ENCODE measurements at places on chromosomes 11 and 22. TPM values are rescaled to one million over a fixed set of nuclear protein-coding genes. Genes with fewer than 3 reads are reported as not detected.

DNA sequence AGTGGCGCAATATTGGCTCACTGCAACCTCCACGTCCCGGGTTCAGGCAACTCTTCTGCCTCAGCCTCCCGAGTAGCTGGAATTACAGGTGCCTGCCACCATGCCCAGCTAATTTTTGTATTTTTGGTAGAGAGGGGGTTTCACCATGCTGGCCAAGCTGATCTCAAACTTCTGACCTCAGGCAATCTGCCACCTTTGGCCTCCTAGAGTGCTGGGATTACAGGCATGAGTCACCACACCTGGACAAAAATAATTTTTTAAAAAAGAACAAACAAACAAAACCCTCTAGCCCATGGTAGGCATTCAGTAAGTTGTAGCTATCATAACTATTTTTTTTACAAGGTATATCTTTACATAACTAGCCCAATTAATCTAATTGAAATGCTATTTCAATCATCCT is 73.9 kb upstream of the CAPRIN1 start:
- DNase-seq, result no peak
- H3K4me1 ChIP-seq, result no peaks in the 10 kb centered on the region
- no peaks in the 10 kb centered on the region for H3K27me3 ChIP-seq
- H3K27ac ChIP-seq, result no peak overlapping the region

DNA sequence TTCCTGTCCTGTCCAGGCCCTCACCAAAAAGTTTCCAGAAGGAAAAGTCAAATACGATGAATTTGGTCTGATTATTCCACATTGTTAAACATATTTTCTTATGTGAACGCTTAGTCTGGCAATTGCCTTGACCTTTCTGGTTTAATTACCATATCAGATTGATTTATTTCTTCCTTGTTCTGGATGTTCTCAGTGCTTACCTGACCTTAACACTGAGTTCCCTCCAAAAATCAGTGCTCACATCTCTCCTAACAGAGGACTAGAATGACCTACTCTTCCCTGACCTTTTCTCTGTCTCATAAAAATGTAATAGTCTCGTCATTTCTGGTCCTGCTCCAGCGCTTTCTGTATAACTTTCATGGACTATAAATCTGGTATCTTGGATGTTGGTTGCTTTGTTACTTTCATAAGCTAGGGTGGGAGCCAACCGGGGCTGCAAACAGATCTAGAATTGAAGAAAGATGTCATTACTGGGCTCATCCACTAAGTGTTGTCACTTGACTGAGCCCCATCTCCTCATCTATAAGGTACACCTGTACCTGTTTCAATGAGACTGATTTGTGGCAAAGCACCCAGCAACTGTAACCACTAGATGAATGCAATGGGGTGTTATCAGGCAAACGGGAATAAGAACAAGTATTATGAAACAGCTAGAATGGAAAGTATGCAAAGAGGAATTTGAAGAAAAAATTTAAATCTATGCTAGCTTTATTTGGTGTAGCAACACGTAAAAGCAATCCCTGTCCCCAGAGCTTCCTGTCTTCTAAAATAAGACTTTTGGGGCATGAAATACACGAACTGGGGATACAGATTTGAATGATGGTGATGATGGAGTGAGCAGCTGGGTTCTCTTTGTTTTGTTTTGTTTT is 2.4 kb downstream of the FADS2 start:
- H3K27me3 ChIP-seq, result no peaks in the 10 kb centered on the region
- H3K36me3 ChIP-seq, result no peaks in the 10 kb centered on the region
- peaks cover 20% of the 10 kb centered on the region for H3K4me1 ChIP-seq
- DNase-seq, result peak; percentile 17
- no peak overlapping the region for H3K27ac ChIP-seq
- peak overlapping the region; percentile 76 for H3K4me3 ChIP-seq

- no peaks in the 10 kb centered on the region for H3K27me3 ChIP-seq
- no peak overlapping the region for H3K4me3 ChIP-seq
- H3K27ac ChIP-seq, result no peak overlapping the region
- no peak for DNase-seq
- H3K36me3 ChIP-seq, result peaks cover 78% of the 10 kb centered on the region
Measured at GRCh38 chr22:37474447-37475090, 11.6 kb downstream of the MFNG start.

- H3K27ac ChIP-seq, result peak within 1 kb of the TSS; percentile 97
- H3K27me3 ChIP-seq, result no peaks in the 10 kb centered on the region
- peak within 1 kb of the TSS; percentile 85 for H3K4me3 ChIP-seq
- H3K4me1 ChIP-seq, result peaks cover 9% of the 10 kb centered on the region
- DNase-seq, result peak; percentile 97
Measured at GRCh38 chr11:117327567-117328374, at the start of gene CEP164. Gene CEP164, plus strand, starts transcription at chr11:117327854. Its CDS starts 10,733 bp downstream, at chr11:117338587.

- H3K4me1 ChIP-seq, result no peaks in the 10 kb centered on the region
- DNase-seq, result no peak
- no peak overlapping the region for H3K27ac ChIP-seq
- no peaks in the 10 kb centered on the region for H3K27me3 ChIP-seq
- H3K36me3 ChIP-seq, result no peaks in the 10 kb centered on the region
Measured at GRCh38 chr11:70029861-70030380, 48.2 kb upstream of the ANO1 start.

GRCh38 chr11:86150847-86151173 is 81.9 kb upstream of the PICALM start:
- no peak overlapping the region for H3K27ac ChIP-seq
- DNase-seq, result no peak
- no peak overlapping the region for H3K4me3 ChIP-seq
- no peaks in the 10 kb centered on the region for H3K27me3 ChIP-seq

GRCh38 chr11:2580571-2581001 is 119.2 kb downstream of the KCNQ1OT1 start:
- H3K27ac ChIP-seq, result no peak overlapping the region
- H3K36me3 ChIP-seq, result peaks cover 6% of the 10 kb centered on the region
- no peaks in the 10 kb centered on the region for H3K4me1 ChIP-seq

DNA sequence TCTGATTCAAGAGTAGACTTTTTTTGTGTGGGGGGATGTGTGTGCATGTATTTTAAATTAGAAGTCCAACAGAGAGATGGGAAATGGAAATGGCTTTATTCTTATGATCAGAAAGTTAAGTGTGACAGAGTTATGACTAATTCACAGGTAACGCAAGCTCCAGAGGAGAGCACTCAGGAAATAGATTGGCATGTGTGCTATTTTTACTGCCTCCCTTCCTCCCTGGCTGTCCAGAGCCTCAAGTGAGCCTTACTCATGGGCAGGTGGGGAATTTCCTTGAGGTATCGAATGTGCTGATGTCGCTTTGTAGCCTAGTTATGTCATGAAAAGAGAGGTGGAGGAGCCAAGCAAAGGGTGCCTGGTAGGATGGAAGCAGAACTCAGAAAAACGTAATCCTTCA is 70.3 kb upstream of the BDNF start:
- DNase-seq, result no peak
- H3K4me1 ChIP-seq, result no peaks in the 10 kb centered on the region
- no peaks in the 10 kb centered on the region for H3K36me3 ChIP-seq
- no peak overlapping the region for H3K4me3 ChIP-seq
- no peaks in the 10 kb centered on the region for H3K27me3 ChIP-seq

- DNase-seq, result peak; percentile 71
- no peak overlapping the region for H3K27ac ChIP-seq
- H3K27me3 ChIP-seq, result no peaks in the 10 kb centered on the region
- H3K4me1 ChIP-seq, result no peaks in the 10 kb centered on the region
- H3K36me3 ChIP-seq, result no peaks in the 10 kb centered on the region
- H3K4me3 ChIP-seq, result no peak overlapping the region
Measured at GRCh38 chr11:130213143-130213978, 53.8 kb downstream of the ST14 start.

- H3K27me3 ChIP-seq, result no peaks in the 10 kb centered on the region
- no peak overlapping the region for H3K4me3 ChIP-seq
- DNase-seq, result no peak
- no peaks in the 10 kb centered on the region for H3K4me1 ChIP-seq
- H3K36me3 ChIP-seq, result no peaks in the 10 kb centered on the region
Measured at GRCh38 chr11:125923012-125923579, 18.8 kb downstream of the DDX25 start.

- no peaks in the 10 kb centered on the region for H3K27me3 ChIP-seq
- no peaks in the 10 kb centered on the region for H3K36me3 ChIP-seq
- H3K4me1 ChIP-seq, result no peaks in the 10 kb centered on the region
Measured at GRCh38 chr11:35541621-35542375, 16.4 kb upstream of the PAMR1 start.

DNA sequence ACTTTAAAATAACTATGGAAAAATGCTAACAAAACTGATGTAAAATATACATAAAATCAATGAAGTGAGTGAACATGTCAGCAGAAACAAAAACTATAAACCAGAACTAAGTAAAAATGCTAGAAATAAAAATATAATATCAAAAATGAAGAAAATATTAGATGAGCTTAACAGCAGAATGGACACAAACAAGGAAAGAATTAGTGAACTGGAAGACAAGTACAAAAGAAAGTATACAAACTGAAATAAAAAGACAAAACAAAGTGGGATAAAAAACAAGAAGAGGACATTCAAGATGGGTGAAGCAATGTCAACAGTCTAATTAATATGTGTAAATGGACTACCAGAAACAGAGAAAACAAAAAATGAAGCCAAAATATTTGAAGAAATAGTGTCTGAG is 339.2 kb downstream of the NXPE2 start:
- H3K27me3 ChIP-seq, result no peaks in the 10 kb centered on the region
- no peaks in the 10 kb centered on the region for H3K4me1 ChIP-seq
- no peak for DNase-seq
- H3K27ac ChIP-seq, result no peak overlapping the region
- no peak overlapping the region for H3K4me3 ChIP-seq
- no peaks in the 10 kb centered on the region for H3K36me3 ChIP-seq

GRCh38 chr11:113977701-113978100 is 2.8 kb downstream of the HTR3A start:
- DNase-seq, result no peak
- no peak overlapping the region for H3K4me3 ChIP-seq
- no peak overlapping the region for H3K27ac ChIP-seq
- H3K4me1 ChIP-seq, result peaks cover 4% of the 10 kb centered on the region

DNA sequence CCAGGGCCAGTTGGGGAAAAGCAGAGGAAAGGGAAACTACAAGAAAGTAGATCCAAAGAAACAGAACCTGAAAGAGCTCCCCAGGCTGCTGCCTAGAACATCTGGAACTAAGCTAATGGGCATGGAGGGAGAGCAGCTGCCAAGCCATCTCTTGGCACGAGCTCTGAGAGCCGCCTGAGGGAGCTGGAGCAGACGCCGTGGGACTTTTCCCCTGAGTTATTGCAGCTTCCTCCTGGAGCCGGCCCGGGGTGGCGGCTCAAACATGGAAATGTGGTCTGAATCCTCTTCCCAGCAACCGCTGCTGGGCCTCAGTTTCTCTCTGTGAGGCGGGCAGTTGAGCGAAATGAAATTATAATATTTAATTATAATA is 41.8 kb downstream of the LIF start:
- H3K4me3 ChIP-seq, result no peak overlapping the region
- no peaks in the 10 kb centered on the region for H3K36me3 ChIP-seq
- peaks cover 32% of the 10 kb centered on the region for H3K4me1 ChIP-seq
- peak overlapping the region; percentile 9 for H3K27ac ChIP-seq
- no peaks in the 10 kb centered on the region for H3K27me3 ChIP-seq

- H3K4me3 ChIP-seq, result no peak overlapping the region
- DNase-seq, result no peak
- H3K27ac ChIP-seq, result no peak overlapping the region
- H3K36me3 ChIP-seq, result no peaks in the 10 kb centered on the region
- H3K4me1 ChIP-seq, result no peaks in the 10 kb centered on the region
Measured at GRCh38 chr11:131186629-131187101, 183.8 kb upstream of the NTM start.

GRCh38 chr11:123034597-123034996 is 27.3 kb downstream of the HSPA8 start:
- DNase-seq, result no peak
- no peak overlapping the region for H3K27ac ChIP-seq
- H3K36me3 ChIP-seq, result no peaks in the 10 kb centered on the region
- H3K4me1 ChIP-seq, result no peaks in the 10 kb centered on the region

DNA sequence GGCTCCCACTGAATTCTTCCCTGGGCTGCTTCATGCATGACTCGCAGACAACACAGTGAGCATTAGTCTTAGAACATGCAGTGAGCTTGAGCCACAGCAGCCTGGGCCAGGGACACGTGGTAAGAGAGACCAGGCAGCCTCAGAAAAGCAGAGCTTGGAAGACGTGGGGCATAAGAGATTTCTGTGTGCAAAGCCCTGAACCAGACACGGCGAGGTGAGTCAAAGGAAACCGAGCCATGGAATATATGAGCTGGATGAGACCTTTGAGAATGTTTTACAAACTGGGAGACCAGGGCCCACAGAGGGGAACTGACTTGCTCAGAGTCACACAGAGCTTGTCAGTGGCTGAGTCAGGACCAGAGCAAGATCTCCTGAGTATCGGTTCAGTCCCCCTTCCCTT is 8.5 kb upstream of the FXYD6 start:
- no peak for DNase-seq
- peaks cover 46% of the 10 kb centered on the region for H3K27me3 ChIP-seq
- no peak overlapping the region for H3K4me3 ChIP-seq
- H3K4me1 ChIP-seq, result peaks cover 3% of the 10 kb centered on the region
- no peaks in the 10 kb centered on the region for H3K36me3 ChIP-seq

DNA sequence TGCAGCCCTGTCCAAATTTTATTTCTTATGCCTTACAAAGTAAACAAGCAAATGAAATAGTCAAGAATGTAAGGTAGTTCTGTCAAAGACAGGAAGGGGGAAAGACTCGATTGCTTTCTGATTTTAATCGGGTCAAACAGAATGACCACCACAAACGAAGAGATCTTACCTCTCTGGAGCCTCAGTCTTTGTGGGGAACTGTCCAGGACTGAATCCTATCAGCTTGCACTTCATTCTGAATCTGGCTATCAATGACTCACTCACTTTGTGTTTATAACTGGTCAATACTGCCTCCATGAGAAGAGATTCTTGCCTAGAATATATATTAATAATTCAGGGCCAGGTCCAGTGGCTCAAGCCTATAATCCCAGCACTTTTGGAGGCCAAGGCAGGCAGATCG is 17.2 kb downstream of the MSANTD2 start:
- H3K4me3 ChIP-seq, result no peak overlapping the region
- DNase-seq, result no peak
- H3K4me1 ChIP-seq, result no peaks in the 10 kb centered on the region
- H3K36me3 ChIP-seq, result no peaks in the 10 kb centered on the region

DNA sequence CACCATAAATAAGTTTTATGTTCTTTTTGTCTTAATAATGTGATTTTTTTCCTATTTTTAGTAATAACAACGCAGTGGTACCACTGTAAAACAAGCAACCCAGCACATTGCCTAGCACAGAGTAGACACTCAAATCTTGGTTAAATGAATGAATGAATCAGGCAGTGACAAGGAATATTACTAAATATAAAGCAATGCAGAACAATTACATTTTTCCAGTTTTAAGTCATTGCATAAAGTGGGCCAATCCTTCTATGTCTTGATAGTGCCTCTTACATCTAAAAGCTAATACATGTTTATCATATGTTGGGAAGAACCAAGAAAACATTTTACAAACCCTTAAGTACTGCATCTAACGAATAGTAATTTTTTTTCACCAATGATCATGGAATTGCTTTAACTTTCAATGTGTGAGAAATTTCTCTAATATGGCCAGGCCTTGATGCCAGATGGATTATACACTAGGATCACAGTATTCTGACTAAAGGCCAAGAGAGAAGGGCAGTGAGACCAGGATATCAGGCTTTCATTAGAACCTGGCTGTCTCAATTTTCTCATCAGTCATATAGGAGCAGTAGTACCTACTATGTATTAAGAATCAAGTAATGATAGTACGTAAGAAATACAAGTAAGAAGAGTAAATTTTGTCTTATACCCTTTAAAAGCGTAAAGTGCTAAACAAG is 88.5 kb downstream of the TRIM44 start:
- no peak overlapping the region for H3K27ac ChIP-seq
- no peaks in the 10 kb centered on the region for H3K4me1 ChIP-seq
- H3K27me3 ChIP-seq, result no peaks in the 10 kb centered on the region
- DNase-seq, result no peak

MCAM gene
- total RNA-seq, result 87.5 TPM

NDUFS3 gene
- 76.2 TPM for total RNA-seq

LRP4 gene
- 5.0 TPM for total RNA-seq

CARS1 gene
- 49.9 TPM for total RNA-seq

DDI1 gene
- not detected for total RNA-seq

GALNT18 gene
- total RNA-seq, result 42.6 TPM

Data from left lung (tissue), 14 donors.